CD8-positive, alpha-beta memory T cell (primary cell): ENCODE measurements at places on chromosomes 2 and 18.

DNA sequence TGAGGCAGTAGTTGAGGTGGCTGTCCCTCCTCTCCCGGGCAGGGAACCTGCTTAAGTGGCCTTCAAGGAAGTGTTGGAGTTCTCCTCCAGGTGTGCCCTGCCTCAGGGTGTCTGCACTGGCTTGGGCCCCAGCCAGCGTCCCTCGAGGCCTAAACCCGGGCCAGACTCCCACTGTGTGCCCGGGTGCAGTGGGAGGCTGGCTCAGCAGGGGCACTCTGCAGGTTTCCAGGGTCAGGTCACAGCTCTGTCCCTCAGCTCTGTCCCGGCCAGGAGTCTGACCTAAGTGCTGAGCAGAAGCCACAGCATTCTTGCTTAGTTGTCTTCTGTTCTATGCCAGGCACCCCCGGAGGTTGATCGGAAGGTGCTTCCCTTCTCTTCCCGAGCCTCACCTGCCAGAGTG lies 69.0 kb upstream of the OTOS start:
- no peak for DNase-seq

DNA sequence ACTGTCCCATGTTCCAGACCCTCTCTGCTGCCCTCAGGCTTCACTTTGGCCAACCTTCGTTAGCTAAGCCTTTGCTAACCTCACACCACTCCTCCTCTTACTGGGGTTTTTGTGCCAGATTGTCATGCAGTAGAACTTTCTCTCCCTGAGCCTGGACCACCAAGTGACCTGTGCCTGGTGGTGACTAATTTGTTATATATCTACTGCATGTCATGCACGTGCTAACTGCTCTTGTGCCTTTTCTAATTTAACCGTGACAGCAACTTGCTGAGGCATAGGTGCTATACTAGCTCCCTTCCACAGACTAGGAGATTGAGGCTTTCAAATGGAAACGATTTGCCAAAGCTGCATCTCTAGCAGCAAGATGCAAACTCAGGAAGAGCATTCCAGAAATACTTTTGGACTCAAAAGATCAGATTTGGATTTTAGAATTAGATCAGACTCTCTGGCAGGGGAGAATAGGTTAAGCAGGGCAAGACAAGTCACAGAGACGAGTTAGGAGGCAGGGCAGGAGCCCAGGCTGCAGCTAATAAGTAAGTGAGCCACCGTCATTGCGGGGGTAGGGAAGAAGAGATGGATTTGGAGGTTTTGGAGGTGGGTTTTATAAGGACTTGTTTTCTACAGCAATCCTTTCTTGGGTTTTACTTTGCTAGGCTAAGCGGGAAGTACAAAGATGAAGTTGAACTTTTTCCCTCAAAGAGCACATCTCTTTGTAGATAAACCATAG lies 1.8 kb downstream of the PPP1R7 start:
- no peak for DNase-seq

DNA sequence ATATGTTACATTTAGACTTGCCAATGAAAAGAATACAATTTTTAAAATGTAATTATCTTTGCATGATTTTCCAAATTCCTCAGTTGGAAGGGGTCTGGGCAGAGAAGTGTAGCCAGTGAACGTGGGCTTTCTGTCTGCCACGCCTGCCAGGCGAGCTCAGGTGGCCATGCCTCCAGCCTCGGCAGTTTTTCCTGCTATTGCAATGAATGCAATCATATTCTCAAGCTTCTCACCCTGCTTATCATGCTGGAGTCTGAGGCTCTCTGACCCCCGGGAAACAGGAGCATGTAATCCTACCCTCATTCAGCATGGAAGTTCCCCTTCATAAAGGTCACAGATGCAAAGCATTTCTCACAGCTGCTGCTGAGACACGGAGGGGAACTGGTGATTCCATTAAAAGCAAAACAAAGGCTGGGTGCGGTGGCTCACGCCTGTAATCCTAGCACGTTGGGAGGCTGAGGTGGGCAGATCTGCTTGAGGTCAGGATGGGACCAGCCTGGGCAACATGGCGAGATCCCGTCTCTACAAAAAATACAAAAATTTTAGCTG lies 154.8 kb downstream of the MBP start:
- DNase-seq = no peak

GRCh38 chr2:222311319-222311977 lies 12.7 kb upstream of the PAX3 start:
- no peak for DNase-seq

- DNase-seq = no peak
Measured at GRCh38 chr2:14774436-14774968, 142.0 kb downstream of the LRATD1 start.

GRCh38 chr2:191051825-191052778 lies 38.1 kb upstream of the STAT1 start:
- DNase-seq = peak; percentile 53

DNA sequence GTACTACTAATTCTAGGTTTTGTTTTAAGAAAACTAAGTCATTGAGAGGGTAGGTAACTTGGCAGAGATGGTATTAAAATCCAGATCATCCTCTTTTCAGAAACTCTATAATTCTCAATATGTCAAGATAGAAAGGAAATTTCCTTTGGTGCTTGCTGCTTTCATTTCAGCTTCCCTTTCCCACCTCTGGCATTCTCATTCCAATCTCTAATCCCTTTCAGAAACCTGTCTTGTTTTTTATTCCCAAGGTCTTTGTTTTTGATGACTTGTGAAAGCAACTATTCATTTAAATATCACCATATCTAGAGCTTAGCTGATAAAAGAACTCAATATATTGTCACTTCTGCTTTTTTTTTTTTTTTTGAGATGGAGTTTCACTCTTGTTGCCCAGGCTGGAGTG lies 242.8 kb upstream of the LRRTM1 start:
- DNase-seq = no peak

- no peak for DNase-seq
Measured at GRCh38 chr2:228658998-228659397, 477.5 kb upstream of the SPHKAP start.

DNA sequence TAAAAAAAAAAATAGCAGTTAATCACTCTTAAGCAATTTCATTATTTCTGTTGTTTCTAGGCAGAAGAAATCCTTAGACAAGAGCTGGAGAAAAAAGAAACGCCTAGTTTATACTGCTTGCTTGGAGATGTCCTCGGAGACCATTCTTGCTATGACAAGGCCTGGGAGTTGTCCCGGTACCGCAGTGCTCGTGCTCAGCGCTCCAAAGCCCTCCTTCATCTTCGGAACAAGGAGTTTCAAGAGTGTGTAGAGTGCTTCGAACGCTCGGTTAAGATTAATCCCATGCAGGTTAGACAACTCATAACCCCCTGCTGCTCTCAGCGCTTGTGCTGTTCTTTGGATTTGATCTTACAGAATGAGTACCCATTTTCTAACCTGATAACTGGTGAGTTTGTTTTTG lies 130.4 kb downstream of the TTC27 start:
- DNase-seq = no peak

DNA sequence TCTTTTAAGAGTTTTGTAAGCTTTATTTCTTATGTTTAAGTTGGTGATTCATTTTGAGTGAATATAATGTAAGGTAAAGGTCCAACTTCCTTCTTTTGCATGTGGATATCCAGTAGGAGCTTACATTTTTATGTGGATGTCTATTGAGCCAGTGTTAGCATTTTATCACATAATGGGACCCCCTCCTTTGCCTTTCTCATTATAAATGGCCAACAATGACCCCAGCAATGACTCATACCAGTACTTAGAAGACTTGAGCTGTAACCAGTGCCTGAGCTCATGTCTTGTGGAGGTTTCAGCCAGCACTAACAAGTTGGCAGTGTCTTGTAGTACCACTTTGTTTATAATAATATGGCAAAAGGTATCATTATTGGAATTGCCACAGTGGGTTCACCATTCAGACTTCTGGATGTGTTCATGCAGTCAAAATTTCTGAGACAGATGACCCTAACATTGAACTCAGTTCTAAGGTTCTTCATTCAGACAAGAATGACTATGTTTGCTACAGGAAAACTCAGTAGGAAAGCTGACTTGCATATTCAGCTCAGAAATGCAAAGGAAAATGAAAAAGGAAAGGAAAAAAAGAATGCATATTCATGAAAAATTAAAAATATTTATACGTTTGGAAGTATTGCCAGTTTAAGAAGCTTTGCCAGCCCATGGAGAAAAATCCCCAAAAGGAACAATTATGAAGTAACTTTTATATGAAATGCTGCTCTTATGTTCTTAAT lies 41.0 kb downstream of the CDKL4 start:
- DNase-seq = no peak

GRCh38 chr18:74682991-74683297 lies 85.3 kb downstream of the ZNF407 start:
- no peak for DNase-seq

DNA sequence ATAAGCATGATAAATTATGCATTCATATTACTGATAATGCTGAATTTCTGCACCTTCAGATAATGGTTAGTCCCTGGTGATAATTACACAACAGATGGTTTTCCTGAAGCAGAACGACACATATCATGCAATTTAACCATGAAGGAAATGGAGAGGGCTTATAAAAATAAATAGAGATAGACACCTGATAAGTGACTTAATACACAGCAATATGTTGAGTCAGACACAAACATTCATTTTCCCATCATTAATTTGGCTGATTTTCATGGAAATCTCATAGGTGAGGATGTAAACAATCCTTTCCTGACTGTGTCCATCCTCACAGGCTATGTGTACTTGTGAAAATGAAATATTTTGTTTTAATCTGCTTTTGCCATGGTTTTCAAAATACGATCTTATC lies 36.9 kb upstream of the DSEL start:
- no peak for DNase-seq

DNA sequence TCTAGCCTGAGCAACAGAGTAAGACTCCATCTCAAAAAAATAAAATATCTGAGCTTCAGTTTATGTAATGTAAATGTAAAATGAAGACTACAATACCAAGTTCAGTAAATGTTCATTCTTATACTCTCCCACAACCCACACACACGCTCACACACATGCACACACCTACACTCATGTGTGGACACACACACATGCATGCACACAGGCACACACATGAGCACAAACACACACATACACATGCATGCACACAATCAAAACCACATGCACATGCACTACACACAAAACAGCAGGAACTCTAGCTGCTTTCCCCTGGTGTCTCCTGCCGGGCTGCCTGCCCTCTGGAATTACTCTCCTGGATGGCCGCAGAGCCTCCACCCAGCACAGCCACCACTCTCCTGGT lies 90.6 kb downstream of the GFPT1 start:
- DNase-seq = no peak

- DNase-seq = no peak
Measured at GRCh38 chr18:64042728-64043358, 73.0 kb downstream of the SERPINB8 start.

GRCh38 chr2:74571058-74571457 lies 16.5 kb downstream of the DOK1 start:
- no peak for DNase-seq

DNA sequence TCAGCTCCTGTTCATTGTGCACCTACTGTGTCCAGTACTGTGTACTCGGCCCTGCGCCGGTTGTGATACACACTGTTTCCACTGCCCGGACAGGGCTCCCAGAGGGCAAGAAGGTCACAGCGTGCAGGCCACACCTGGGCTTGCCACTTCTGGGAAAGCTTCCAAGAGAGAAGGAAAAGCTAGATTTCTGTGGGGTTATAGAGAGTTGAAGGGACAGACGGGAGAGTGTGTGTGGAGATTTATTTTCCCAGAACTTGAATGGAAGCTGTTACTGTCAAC lies 3.8 kb upstream of the CNDP1 start:
- DNase-seq = no peak

- DNase-seq = no peak
Measured at GRCh38 chr2:221289846-221290245, 282.3 kb downstream of the EPHA4 start.

DNA sequence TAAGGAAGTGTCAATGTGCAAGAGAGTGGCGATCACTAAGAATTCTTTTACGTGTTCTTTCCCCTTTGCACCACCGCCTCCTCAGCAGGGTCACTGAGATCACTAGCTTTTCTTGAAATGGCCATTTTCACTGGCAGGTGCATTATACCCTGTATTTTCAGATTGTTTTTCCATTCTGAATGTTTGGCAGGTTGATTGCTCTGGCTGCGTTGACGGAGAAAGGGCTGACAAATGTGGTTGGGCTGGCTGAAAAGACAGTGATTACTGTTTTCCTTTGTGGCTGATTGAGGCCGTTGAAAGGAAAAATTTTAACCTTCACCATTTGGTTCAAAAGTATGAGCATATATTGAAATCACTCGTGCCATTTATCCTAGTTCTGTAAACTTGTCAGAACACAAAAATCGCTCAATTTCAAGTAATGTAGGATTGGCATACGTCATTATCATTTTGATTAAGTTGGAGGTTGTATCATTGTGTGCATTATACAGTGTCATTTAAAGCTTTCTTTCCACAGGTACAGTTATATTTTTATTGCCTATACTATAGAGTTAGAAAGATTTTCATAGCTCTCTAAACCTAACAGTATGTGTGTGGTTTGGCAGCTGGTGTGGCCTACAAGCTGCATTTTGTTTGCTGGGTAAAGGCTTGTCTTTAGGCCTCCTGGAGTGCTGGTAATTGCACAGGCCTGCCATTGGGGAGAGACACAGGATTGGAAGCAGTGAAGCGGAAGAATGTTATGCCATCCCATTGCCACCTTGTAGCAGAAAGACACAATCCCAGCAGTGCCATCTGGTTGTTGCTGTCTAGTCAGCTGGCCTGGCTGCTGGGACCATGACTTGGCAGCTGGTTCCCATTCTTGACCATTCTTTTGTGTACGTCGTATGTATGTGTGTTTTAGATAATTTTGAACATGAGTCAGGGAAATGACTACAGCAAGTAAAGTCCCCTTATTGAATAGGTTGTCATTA lies 36.7 kb downstream of the DYNC1I2 start:
- no peak for DNase-seq

GRCh38 chr18:55300936-55301531 lies 287.0 kb downstream of the TCF4 start:
- no peak for DNase-seq

DNA sequence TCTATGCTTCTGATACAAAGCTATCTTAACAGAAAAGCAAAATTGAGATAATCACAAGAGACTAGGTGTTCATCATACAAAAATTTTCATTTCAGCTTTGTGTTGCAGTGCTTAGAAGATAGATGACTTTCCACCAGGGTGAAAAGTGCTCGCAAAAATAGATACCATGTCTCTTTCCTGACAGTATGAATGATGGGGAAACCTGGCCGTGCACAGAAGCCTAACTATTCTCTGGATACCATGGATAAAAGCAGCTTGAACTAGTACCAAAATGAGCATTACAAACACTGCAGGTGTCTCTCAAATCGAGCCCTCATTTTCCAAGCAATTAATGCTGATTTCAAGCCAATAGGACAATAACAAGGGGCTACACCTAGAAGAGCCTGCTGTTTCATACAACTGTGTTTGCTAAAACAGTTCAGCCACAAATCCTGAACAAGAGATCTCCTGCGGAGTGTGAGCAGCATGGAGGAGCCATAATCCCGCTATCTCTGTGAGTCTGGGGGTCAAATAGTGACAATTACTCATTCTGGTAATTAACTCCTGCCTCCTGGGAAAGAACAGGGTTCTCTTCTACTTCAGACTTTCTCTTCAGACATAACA lies 507.6 kb downstream of the PID1 start:
- no peak for DNase-seq
